SJSA1 (cell line): ENCODE measurements at places on chromosomes 7 and 10.

DNA sequence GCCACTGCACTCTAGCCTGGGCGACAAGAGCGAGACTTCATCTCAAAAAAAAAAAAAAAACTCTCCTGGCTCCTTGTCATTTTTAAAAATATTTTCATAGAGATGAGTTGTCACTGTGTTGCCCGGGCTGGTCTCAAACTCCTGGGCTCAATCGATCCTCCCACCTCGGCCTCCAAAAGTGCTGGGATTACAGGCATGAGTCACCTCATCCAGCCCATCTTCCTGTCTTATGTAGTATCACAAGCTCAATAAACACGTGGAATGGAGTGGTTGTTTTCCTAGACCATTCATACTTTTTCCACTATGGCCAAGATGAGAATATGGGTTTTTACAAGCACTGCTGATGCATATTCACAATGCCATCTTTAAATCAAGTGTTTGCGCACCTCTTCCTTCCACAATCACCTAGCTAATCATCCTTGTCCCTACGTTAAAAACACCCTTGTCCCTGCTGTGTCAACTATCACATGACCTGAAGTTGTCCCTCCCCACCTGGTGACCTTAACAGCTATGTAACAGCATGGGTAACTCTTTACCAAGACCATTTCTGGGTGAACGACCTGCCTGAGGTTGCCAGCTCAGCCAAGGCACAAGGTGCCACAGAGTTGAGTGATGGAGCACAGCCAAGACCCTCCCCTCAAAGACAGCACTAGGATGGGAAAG is 21.3 kb downstream of the DLG5 start:
- DNase-seq, result no peak

GRCh38 chr10:129074939-129075338 is 392.1 kb upstream of the MGMT start:
- peak; percentile 9 for DNase-seq

DNA sequence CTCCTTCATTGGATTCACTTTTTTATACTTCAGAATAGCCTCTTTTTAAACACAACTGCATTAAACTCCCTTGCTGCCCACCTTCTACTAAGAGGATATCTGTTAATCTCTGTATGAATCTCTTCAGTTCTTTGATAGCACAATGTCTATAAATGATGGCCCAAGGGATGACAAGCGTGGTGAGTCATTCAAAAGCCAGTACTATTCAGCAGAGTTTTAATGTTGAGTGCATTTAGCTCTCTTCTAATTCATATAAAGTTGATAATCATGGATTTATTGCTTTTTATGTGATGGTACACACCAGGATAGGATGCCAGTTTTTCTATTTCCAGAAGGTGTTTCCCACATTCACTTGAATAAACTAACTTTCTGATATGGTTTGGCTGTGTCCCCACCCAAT is 57.4 kb upstream of the HECTD2 start:
- DNase-seq, result no peak

DNA sequence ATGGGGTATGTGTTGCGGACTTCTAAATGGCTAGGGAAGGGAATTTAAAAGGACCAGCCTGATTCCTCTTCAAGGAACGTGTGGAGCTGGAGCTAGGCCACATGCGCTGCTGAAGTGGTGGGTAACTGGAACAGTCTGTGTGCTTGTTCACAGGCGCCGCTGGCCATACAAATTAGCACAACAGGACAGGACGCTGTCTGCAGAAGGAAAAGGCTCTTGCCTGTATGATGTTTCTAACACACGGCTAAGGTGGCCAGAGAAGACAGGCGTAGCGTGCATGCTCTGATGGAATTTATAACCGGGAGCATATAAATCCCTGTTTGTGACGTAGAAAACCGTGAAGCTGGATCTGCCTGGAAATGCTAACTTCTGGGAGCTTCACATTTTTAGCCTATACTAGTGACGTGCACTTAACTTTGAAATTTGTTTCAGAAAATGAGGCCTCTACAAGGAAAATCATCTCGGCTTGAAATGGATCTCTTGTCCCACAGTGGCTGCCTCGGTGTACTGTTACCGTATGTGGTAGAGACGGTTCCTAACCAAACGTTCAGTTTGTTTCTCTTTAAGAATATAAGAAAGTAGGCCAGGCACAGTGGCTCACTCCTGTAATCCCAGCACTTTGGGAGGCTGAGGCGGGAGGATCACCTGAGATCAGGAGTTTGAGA is 569.4 kb downstream of the PTPRN2 start:
- peak; percentile 19 for DNase-seq

DNA sequence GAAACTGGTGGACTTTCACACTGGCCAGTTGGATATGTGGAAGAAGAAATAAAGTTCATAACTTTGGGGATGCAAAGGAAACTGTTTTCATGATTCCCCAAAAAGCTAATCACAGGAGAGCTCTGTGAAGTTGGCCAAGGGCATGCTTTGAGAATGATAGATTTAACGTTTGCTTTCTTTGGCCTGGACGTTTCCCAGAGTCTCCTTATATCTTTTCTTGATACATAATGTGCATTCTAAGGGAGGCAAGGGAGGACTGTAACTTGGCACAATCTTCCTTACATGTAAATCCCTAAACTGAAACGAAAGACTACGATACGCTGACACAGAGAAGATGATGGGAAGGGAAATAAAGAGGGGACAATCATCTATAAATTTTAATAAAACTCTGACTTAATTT is 176.5 kb upstream of the INHBA start:
- DNase-seq, result no peak

- no peak for DNase-seq
These were observed 191.9 kb downstream of the CDK14 start for GRCh38 chr7:90788052-90788451.

- DNase-seq, result no peak
These were observed 102.3 kb upstream of the NUPR2 start for GRCh38 chr7:56218510-56218909.

DNA sequence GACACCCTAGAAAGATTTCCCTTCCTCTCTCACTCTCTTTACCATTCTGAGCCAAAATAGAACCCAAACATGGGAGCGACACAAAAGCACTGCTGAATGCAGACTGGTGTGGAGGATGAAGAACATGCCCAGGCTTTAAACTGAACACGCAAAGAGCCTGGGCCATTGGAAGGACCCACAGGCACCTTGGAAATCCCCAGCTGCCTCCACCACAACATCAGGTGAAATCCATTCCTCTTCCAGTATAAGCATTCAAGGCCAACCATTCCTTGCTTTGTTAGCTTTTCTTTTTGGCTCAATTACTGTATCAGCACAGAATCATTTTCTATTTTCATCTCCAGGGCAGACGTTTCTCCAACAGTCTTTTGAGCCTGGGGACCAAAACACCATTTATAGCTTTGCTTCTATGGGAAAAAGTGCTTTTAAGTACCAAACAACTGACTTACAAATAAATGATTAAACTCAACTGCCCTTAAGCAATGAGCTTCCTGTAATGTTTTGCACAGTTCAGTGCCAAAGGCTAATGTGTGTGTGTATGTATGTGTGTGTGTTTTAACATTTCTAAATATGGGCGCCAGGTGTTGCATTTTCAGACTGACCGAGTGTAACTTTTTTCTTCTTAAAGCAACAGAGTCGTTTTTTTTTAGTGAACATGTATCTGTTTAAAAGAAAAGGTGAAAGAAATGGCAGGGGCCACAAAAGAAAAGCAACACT is 16.2 kb upstream of the BLNK start:
- DNase-seq, result no peak

DNA sequence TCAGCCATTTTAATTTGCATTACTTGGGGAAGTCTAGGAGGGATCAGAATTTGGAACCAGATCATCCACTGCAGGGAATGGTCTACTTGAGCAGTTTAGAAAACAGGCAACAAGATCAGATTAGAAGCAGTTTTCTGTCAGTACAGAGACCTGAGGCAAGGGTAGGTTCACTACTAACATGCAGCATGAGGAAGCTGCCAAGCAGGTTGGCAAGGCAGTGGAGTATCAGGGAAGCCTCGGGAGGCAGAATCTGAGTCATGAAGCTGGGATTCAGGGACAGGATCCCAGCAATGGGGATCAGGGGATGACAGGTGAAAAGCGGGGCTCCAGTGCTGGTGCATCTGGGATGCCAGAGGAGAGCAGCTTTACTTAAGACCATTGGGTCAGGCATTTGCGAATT is 28.1 kb downstream of the ENO4 start:
- no peak for DNase-seq

GRCh38 chr7:36227223-36227622 is 74.2 kb downstream of the EEPD1 start:
- DNase-seq, result peak; percentile 66

DNA sequence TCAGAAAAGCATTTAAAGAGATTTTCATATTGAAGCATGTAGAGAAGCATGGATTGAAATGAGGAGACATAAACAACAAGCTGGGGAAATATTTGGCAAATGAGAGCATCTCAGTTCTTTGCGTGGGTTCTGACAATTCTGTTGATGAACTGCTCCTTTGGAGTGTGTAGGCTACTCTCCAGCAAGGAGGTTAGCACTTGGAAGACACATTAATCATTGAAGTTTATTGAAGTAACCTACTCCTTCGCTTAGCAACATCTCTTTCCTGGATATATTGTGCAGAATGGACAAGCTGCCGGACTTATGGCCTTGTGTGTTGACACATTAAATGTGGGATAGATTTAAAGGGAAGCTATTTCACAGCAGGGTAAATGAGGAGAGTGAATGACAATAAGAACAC is 354.5 kb upstream of the VWC2 start:
- no peak for DNase-seq

GRCh38 chr7:9709216-9709615 is 1264.5 kb upstream of the PHF14 start:
- DNase-seq, result no peak

DNA sequence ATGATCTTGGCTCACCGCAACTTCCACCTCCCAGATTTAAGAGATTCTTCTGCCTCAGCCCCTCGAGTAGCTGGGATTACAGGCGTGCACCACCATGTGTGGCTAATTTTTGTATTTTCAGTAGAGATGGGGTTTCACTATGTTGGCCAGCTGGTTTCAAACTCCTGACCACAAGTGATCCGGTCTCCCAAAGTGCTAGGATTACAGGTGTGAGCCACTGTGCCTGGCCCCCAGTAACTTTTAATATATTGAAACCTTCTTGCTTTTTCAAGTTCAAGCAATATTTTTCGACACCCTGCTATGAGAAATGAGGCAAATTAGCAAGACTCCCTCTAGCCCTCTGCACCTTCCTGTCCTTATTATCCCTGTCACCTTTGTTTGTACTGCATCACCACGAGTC is 144.0 kb downstream of the EVX1 start:
- no peak for DNase-seq

- no peak for DNase-seq
These were observed 285.7 kb downstream of the FGFR2 start for GRCh38 chr10:121312587-121312986.
